Stimulated activated CD8-positive, alpha-beta memory T cell treated with anti-CD3 and anti-CD28 coated beads, Interleukin-4, amount 100 ng/mL, for 48 hours (primary cell): ENCODE measurements at places on chromosomes 1 and 21.
A peak's percentile ranks its signal among the peaks of the same experiment; 100 is the strongest.

DNA sequence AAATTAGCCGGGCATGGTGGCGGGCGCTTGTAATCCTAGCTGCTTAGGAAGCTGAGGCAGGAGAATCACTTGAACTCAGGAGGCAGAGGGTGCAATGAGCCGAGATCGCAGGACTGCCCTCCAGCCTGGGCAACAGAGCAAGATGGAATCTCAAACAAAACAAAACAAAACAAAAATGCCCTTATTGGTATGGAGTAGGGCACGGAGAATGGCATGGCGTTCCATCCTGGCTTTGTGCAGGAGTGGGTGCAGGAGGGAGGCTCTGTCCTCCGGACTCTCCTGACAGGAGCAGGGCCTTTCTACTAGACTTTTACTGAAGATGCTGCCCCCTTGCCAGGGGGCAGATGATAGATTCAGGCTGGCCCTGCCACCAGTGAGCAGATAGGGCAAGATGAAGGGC is 1.0 kb downstream of the TMEM61 start:
- DNase-seq = no peak

GRCh38 chr1:37090671-37091070 is 56.4 kb upstream of the GRIK3 start:
- DNase-seq = no peak

GRCh38 chr1:41802532-41803501 is 115.9 kb downstream of the HIVEP3 start:
- no peak for DNase-seq

DNA sequence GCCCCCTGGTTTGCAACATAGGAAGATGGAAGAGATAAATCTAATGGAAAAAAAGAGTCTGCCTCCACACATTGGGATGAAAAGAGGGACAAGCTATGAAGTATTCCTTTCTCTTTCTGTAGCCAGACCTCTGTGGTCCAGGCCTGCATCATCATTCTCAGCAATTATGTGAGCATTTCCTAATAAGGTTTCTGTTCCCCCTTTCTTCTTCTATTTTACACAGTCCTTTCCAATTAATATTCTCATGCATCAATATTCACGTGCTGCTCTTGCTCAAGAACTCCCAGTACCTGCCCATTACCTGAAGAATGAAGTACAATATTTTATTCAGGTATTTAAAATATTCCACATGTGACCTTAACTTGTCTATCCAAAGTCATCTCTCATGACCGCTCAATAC is 8.2 kb upstream of the SLC30A1 start:
- no peak for DNase-seq

- DNase-seq = no peak
Observed at GRCh38 chr1:244054924-244055263, 3.8 kb downstream of the ZBTB18 start.

GRCh38 chr1:11299225-11299574 is 26.2 kb downstream of the UBIAD1 start:
- no peak for DNase-seq

- peak; percentile 31 for DNase-seq
Observed at GRCh38 chr1:87120779-87121178, 206.3 kb downstream of the HS2ST1 start.
